ENCODE measurements at places on chromosomes 12 and 14. TPM values are rescaled to one million over a fixed set of nuclear protein-coding genes. Genes with fewer than 3 reads are reported as not detected.

Gene PLEK2
- total RNA-seq, result 8.9 TPM

Gene LMO3
- total RNA-seq, result 0.14 TPM

Gene FAM90A1
- 0.09 TPM for total RNA-seq

Gene MYH6
- total RNA-seq, result not detected

Gene NANOG
- total RNA-seq, result not detected

Measured in smooth muscle cell of the umbilical artery (primary cell).